ENCODE measurements at places on chromosomes 7 and 10.

DNA sequence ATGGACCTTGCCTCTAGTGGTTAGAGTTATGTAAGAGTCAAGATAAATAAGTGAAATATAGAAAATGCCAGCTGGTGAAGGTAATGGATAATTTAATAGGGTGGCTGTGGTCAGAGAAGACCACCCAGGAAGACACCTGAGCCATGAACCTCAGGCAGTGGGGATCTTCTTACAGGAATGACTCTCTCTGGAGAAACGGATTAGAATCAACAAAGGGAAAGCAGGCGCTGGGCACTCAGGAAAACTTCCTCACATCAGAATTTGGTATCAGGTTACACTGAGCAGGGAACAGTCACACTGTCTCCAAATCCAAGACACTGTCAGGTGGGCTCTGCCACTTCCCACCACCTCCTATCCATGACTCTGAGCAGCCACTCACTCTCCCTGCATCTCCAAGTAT lies 132.6 kb downstream of the DYNC2I1 start:
- DNase-seq, result no peak

DNA sequence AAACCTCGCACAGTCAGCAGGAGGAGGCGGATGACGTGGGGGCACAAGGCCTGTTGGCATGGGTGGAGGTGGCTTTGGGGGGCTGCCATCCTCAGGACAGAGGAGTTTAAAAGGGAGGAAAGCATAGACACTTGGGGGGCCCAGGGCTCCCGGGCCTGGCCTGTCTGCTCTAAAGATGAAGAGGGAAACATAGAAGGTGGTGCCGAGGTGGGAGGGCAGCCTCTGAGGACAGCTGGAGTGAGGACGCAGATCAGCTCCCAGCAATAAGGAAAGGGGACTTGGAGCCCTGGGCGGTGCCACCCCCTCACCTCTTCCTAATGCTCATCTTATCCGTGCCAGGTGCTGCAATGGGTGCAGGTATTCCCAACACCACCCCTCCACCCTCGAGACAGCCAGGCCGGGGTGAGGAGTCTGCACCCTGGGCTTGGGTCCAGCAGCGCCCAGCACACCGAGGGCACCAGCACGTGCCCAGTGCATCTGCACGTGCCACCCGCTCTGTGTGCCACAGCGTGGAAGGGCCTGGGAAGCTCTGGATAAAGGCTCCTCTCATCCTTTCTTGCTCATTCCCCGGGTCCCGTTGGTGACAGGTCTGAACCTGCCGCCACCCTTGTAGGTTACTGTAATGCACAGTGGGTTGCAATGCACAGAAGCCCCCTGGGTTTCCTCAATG lies 566.0 kb upstream of the FOXK1 start:
- DNase-seq, result no peak

DNA sequence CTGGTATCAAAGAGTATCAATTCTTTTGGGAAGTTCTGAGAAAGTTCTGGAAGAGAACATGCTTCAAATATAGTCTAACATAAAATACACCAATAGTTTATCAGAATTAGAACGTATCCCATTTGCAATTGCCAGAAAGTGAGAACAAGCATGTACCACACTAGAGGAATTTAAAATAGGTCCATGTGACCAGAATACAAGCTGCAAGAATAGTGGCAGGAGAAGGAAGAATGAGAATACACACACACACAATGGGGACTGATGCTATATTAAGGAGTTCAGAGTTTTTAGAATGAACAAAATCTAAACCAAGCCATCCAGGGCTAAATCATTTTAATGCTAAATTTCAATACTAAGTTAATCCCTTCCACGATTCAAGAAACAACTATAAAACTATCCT lies 99.1 kb upstream of the TMEM168 start:
- DNase-seq, result no peak

GRCh38 chr7:90777886-90778285 lies 181.8 kb downstream of the CDK14 start:
- DNase-seq, result no peak

- DNase-seq, result no peak
Measured at GRCh38 chr7:26331789-26332188, 40.1 kb downstream of the SNX10 start.

DNA sequence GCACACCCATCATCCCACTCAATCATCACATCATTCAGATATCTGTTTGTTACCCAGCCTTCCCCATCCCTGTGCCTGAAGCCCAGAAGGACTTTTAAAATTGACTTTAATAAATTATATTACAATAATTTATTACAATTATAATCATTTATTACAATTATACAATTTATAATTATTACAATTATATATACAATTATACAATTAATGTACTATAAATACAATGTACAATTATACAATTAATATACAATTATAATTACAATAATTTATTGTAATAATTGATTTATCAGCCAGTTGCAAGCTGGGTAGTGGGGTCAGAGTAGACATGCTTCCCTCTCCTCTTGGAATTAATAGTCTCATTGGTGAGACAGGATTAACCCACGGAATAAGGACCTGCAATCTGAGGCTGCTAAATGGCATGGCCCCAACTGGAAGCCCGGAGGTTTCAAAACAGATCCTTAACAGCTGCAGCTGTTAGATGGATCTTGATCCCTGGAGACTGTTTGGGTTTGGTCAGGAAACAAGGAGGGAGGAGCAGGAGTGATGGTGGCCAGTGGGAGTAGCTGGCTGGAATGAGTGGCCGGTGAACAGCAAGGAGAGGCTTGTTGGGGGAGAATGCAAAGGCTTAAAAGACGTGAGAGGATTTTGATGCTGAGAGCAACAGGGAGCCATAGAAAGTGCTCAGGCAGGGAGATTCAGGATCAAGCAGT lies 402.8 kb upstream of the PODXL start:
- DNase-seq, result no peak

DNA sequence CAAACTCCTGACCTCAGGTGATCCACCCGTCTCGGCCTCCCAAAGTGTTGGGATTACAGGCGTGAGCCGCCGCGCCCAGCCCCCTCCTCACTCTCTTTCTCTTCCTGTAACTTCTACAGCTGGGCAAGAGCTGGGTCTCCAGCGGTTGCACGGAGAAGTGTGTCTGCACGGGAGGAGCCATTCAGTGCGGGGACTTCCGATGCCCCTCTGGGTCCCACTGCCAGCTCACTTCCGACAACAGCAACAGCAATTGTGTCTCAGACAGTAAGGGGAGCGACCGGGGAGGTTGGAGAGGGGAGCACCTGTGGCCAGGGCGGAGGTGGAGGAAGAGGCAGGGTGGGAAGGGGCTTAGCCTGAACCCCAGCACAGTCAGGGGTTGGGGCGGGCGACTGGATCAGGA lies 41.4 kb downstream of the EPHB4 start:
- no peak for DNase-seq

DNA sequence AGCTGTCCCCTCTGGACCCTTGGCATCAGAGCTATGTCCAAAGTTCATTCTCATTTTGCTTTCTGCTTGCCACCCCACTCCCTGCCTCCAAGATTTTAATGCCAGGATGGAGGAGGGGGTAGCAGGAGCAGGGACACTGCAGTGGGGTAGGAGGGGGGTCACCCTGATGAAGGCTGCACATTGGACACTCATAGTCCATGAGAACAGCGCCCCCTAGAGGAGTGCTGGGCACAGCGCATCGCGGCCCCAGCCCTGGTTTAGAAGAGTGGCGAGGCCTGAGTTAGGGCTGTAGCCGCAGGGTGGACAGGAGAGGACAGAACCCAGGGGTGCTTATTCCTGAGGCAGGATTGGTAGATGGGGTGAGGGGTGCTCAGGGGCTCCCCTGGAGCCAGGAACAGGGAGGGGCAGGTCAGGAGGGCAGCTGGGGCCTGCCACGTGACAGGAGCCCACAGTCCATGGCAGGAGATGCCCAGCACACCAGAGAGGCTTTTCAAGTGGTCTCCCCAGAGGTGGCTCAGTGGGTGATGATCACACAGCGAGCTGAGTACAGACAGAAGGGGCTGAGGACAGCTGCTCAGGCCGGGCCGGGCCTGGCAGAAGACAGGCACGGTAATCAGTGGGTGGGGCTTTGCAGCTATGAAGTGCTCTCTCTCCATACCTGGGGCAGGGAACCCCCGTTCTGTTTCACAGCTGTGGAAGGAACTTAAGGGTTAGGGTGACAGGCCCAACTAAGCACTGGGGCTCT lies 71.4 kb downstream of the NEURL1 start:
- DNase-seq, result no peak

GRCh38 chr10:13158401-13158800 lies 3.0 kb upstream of the MCM10 start:
- no peak for DNase-seq

GRCh38 chr7:150326657-150327268 lies 3.4 kb upstream of the ACTR3C start:
- no peak for DNase-seq

DNA sequence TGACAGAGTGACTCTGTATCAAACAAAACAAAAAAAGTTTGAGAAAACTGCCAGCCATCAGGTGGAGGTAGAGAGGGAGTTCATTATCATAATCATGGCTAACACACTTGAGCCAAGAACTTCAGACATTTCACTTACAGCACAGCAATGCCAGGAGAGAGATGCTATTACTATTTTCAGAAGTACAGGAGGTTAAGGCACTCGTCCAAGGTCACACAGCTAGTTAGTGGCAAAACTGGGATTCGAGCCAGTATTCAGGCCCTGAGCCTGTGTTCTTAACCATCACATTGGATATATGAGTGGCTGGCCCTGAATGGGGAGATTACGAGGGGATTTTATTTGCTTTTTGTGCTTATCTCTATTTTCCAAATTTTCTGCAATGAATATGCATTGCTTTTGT lies 24.8 kb upstream of the UNC5B start:
- no peak for DNase-seq

- DNase-seq, result no peak
Measured at GRCh38 chr7:49527182-49527581, 246.3 kb upstream of the VWC2 start.

DNA sequence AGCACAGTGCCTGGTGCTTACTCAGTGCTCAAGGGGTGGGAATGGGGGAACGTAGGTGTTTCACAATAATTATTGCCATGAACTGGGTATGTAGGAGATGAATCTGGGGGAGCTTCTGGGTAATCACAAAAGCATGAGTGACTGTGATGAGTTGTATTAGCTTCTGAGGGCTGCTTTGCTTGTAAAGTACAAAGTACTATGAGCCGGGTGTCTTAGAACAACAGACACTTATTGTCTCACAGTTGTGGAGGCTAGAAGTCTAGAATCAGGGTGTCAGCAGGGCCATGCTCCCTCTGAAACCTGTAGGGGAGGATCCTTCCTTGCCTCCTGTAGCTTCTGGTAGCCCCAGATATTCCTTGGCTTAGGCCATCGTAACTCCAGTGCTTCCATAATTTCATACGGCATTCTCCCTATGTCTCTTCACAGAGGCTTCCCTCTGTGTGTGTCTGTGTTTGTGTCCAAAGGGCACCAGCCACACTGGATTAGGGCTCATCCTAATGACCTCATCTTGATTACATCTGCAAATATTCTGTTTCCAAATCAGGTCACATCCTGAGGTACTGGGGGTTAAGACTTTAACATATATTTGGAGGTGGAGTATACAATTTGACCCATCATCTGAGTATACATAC lies 84.8 kb upstream of the AGBL3 start:
- DNase-seq, result no peak

GRCh38 chr7:80014511-80014910 lies 120.1 kb upstream of the GNAI1 start:
- no peak for DNase-seq

- no peak for DNase-seq
Measured at GRCh38 chr7:87874066-87874465, 2.1 kb downstream of the SLC25A40 start.

GRCh38 chr10:57015187-57015586 lies 654.1 kb upstream of the ZWINT start:
- DNase-seq, result no peak

GRCh38 chr10:32538256-32538655 lies 92.3 kb downstream of the CCDC7 start:
- DNase-seq, result no peak

GRCh38 chr10:112182784-112183328 lies 709 bp downstream of the GPAM start:
- no peak for DNase-seq

GRCh38 chr10:91210435-91210834 lies 10.0 kb upstream of the PCGF5 start:
- DNase-seq, result no peak

Measured in stimulated activated CD8-positive, alpha-beta memory T cell treated with anti-CD3 and anti-CD28 coated beads, Interleukin-4, amount 100 ng/mL, for 4 hours (primary cell).